ENCODE measurements at places on chromosomes 12 and 14. TPM values are rescaled to one million over a fixed set of nuclear protein-coding genes. Genes with fewer than 3 reads are reported as not detected.

DNA sequence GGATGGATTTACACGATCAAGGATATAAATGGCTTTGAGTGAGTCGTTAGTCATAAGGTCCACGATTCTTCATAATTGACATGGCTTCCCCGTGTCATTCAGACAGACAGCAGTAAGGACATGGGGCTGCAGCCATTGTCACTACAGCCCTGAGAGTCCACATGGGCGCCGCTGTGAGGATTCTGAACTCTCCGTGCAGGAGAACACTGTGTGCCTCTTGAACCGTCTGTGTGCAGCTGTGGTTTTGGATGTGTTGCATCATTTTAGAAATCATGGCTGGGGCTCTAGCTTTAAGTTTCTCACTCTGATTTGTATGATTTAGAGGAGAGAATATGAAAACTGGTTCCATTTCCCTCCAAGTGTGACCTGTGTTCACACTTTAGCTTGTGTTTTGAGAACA, 47.2 kb downstream of the NPAS3 start:
- DNase-seq, result no peak

GRCh38 chr14:102588821-102589220, 3.6 kb upstream of the RCOR1 start:
- no peak for DNase-seq

GRCh38 chr12:109875572-109876131, 4.7 kb downstream of the GLTP start:
- DNase-seq, result no peak

The CFAP54 gene
- 2.0 TPM for total RNA-seq
